Bronchus fibroblast of lung (primary cell): ENCODE measurements at places on chromosomes 3 and 15. TPM values are rescaled to one million over a fixed set of nuclear protein-coding genes. Genes with fewer than 3 reads are reported as not detected.

STAB1 gene
- 0.50 and 0.59 TPM in 2 replicates for total RNA-seq

RBP2 gene
- not detected in 2 replicates for total RNA-seq

FSIP1 gene
- total RNA-seq, result 0.15 and 0.17 TPM in 2 replicates

FAM240A gene
- not detected in 2 replicates for total RNA-seq

DCLK3 gene
- not detected in 2 replicates for total RNA-seq

SIDT1 gene
- total RNA-seq, result not detected in 2 replicates

CHST2 gene
- 21.7 and 23.2 TPM in 2 replicates for total RNA-seq
